Activated CD4-positive, alpha-beta T cell treated with anti-CD3 and anti-CD28 coated beads for 4 hours (primary cell): ENCODE measurements at places on chromosomes 11 and 22.

DNA sequence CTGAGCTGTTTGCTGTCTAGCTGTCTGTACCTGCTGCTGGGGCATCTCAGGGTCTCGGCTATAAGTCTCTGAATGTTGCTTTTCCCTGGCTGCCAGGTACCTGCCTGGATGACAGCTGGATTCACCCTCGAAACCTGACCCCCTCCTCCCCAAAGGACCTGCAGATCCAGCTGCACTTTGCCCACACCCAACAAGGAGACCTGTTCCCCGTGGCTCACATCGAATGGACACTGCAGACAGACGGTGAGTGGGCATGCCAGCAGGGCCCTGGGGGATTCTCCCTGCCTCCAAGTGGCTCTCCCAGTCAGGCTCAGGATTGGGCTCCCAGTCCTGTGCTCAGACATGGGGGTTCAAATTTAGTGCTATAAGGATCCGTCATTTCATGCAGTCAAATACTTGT lies 12.9 kb downstream of the IL17RA start:
- DNase-seq: no peak

DNA sequence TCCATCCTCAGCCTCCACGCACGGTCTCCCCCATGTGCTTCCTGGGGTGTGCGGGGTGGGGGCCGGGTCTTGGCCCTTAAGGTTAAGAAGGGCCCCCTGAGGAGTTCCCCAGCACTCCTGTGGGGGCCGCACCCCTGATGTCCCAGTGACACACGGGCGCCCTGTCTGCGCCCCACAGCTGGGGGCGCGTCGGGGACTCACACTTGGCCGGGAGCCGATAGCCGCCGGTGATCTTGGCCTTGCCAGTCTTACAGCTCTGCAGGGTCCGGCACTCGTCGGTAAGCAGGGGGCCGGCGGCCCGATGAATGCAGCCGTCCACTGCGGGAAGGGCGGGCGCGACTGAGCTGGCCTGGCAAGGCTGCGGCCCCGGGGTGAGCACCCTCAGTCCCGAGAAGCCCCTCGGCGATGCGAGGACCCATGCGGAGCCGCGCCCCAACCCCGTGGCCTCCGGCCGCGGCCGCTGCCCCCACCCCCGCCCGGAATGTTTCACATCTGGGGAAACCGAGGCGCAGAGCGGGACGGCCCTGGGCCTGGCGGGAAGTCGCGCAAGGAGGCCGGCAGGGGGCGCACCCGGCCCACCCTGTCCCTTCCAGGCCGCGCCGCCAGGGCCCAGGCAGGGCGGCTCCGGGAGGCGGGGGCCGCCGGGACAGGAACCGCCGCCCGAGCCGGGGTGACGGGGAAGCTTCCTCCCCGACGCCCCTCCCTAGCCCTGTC lies 13.9 kb downstream of the OTUB1 start:
- DNase-seq: peak; percentile 67

GRCh38 chr11:2998073-2998850 lies 6.1 kb upstream of the NAP1L4 start:
- no peak for DNase-seq

DNA sequence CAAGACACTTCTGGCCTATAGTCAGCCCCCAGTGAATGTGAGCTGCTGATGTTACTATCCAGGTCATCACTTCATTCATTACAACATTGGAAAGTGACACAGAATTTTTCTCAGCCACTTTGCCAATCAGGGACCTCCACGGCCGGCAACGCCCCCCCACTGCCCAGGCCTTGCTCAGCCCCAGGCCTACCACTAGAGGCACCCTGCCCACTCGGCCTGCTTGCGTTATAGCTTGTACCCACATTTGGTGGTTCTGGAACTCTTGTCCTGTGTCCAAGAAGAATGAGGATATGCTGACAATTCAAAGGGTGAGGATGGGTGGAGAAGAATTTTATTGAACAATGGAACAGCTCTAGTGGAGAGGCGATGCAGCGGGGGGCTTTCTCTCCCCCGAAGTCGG lies 96.2 kb downstream of the TSPAN18 start:
- DNase-seq: no peak

GRCh38 chr11:117872420-117872961 lies 4.0 kb downstream of the FXYD6 start:
- DNase-seq: no peak

- no peak for DNase-seq
These were observed 255.5 kb upstream of the ANO3 start for GRCh38 chr11:26076233-26076990.

DNA sequence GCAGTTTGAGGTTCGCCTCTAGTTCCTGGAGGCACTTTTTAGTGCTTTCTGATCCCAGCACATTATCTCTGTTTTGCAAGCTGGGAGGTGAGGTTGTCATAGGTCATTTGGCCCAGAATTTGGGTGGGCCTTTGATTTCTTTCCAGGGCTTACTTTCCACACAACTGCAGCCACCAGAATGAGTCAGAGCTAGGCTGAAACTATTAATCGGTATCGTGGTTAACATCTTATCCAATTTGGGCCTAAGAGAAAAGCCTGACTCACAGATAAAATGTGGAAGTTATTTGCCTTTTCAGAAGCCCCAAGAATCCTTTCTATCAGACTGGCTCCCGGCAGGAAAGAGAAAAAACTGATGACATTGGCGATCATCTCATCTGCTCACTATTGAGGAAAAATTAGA lies 166.4 kb downstream of the KIRREL3 start:
- DNase-seq: no peak

GRCh38 chr11:69367211-69367964 lies 73.4 kb downstream of the MYEOV start:
- DNase-seq: no peak

- no peak for DNase-seq
These were observed 188.0 kb downstream of the MAML2 start for GRCh38 chr11:96154802-96155520.

DNA sequence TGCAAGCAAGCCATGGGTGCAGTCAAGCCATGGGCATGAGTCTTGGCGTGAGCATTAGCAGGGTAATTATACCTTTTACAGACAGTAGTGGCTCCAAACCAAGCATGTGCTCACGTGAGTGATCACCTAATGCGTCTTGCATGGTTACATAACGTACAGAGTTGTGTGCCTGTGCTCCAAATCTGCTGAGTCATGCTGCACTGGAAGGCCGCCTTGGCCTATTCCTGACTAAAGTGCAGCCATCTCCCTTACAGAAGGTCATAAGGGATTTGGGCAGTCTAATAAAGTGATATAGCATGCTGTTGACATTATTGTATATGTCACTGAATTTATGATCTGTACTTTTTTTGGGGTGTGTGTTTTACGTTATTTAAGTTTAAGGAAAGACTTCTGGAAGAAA lies 102.4 kb downstream of the ARHGAP42 start:
- no peak for DNase-seq

DNA sequence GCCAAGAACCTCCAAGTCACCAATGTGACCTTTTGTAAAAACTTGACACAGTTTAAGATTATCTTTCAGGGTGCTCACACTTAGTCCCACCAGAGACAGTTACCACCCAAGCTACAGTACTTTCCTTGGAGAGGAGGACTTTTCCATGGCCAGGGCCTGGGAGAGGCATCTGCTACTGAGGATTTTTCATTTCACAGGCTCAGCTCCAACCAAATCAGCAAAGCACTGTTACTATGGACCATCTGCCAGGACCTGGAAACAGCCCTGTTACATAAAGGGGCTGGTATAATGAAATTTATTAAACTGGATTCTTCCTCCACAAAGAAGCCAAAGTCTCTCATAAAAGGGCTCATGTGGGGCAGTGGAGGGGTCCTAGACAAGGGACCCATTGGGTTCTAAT lies 38.6 kb downstream of the SERGEF start:
- no peak for DNase-seq

DNA sequence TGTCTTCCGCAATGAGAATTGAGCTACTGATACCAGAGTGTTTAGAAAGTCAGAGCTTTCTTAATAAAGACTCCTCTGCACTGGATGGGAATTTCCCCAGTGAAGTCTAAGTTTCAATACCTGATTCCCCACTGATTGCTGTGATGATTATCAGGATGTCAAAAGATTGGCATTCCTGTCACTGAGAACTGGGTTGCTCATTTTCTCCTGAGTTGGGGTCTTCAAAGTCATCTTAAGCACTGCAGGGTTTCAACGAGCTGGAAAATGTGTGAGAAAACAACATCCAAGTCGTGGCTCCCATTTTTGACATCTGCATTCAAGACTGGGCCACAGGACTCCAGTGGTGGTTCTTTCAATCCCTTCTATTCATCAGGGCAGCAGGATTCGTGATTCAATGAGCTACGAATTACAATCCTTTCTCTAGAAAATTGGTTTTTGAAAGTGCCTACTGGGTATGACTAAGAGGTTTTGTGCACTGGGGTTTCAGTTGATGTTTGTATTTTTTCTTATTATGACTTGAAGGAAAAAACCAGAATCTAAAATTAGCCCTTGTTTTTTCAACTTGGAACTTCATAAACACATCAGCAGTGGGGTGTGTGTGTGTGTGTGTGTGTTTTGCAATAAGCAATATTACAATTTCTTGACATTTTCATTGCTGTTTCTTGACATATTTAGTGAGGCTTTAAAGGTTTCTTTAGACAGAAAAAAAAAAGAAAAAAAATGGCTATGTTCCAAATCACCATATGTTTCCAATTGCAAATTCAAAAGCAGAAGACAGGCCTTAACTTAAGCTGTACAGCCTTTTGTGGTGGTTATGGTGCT lies 233.0 kb downstream of the FAM76B start:
- no peak for DNase-seq

DNA sequence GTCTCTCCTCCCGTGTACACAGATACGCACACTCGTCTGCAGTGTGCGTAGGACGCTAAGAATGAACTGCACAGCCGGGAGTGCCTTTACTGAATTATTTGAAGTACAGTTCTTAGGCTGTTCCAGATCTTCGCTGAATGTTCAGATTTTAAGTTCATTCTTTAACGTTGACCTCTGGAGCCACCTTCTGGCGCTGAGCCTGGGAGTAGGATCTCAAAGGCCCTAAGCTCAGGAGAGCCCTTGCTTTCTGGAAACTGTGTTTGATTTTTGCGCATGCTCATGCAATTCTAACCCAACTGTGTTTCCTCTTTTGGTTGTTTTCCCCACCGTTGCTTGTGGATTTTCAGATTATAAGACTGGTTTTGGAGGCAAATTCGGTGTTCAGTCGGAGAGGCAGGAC lies 22.8 kb downstream of the CTTN start:
- no peak for DNase-seq

DNA sequence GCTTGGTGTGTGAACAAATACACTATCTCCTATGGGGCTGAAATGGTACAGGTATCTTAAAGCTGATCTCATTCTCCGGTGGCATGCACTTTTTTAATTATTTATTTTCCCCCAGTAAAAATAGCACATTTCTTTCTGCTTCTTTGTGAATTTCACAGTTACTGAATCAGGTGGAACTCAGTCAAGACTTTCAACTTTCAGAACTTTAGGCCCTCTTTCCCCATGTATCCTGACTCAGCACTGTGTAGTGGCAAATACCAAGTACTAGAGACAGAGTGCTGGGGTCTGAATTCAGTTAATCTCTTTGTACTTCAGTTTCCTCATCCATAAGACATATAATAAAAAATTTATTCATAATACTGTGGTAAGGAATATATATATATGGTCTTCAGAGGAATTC lies 223.9 kb downstream of the CSNK2A3 start:
- no peak for DNase-seq

GRCh38 chr11:77580712-77581337 lies 8.9 kb upstream of the AQP11 start:
- no peak for DNase-seq

GRCh38 chr22:42683578-42684283 lies 34.5 kb upstream of the CYB5R3 start:
- no peak for DNase-seq

GRCh38 chr11:34405079-34405858 lies 33.5 kb upstream of the CAT start:
- peak; percentile 1 for DNase-seq

GRCh38 chr22:36026741-36027140 lies 1.9 kb downstream of the RBFOX2 start:
- DNase-seq: no peak

DNA sequence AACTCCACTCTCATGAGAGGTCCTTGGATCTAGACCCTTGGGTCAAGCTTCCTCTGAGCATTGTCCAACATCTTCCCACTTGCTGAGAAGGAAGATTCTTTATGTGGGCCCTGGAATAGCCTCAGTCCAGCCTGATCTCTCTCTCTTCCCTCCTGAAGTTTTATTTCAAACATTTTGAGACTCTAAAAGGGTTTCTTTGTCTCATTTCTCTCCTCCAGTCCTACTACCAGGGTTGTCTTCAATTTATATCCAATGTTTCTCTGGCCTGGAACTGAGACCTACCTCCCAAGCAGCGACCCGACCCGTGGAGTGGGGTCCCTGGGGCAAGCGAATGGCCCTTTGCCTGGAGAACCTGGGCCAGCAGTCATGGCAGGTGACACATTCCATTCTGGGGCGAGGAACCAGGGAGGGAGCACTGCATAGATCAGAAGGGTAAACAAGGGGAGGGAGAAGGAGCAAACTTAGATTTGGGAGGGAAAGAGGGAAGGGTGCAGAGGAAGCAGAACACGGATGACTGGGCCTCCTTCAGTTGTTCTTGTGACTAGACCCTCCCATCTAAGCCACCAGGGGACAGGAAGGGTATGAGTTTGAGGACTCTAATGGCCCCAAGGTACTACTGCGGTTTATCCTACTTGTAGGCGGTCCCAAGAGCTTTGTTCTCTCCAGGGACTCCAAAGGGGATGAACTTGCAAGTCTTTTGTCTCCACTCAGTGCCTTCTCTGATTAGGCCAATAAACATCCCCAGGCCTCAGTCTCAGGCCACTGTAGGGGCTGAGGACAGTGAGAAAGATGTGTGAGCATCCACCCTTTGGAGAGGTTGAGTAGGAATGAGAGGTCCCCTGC lies 14.2 kb upstream of the PRAME start:
- DNase-seq: no peak

DNA sequence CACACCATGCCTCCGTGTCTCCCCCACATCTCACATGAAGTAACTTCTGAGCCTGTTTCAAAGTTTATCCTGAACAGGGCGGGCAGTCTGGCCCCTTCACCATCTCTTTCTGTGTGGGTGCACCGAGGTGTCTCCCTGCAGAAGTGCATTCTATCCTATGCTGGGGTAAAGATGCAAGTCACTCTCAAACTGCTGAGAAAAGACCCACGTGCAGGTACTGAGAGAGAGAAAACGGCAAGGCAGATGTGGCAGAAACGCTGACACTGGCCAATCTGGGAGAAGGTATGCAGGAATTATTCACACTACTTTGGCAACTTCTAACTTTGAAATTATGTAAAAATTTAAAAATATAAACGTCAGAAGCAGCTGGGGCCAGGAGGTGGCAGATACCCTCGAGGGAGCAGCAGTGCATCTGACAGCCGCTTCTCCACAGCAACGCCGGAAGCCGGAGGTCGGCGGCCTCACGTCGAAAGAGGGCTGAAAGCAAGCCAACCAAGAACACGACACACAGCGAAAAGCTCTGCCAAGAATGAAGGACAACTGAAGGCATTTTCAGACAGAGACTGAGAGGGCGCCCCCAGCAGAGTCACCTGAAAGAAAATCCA lies 34.2 kb upstream of the MOB2 start:
- DNase-seq: no peak

- DNase-seq: no peak
These were observed 1393.4 kb downstream of the BRD1 start for GRCh38 chr22:48434156-48434867.

GRCh38 chr11:126716456-126717083 lies 284.0 kb downstream of the KIRREL3 start:
- DNase-seq: no peak

GRCh38 chr11:133123796-133124195 lies 408.5 kb downstream of the OPCML start:
- DNase-seq: no peak

GRCh38 chr11:47415949-47416472 lies 7.6 kb downstream of the SLC39A13 start:
- no peak for DNase-seq

- no peak for DNase-seq
These were observed 662.5 kb downstream of the LUZP2 start for GRCh38 chr11:25159341-25159740.

- DNase-seq: no peak
These were observed 83.7 kb downstream of the EXT2 start for GRCh38 chr11:44179173-44179572.
